NCI-H460 (cell line): ENCODE measurements at places on chromosomes 3 and 15.

DNA sequence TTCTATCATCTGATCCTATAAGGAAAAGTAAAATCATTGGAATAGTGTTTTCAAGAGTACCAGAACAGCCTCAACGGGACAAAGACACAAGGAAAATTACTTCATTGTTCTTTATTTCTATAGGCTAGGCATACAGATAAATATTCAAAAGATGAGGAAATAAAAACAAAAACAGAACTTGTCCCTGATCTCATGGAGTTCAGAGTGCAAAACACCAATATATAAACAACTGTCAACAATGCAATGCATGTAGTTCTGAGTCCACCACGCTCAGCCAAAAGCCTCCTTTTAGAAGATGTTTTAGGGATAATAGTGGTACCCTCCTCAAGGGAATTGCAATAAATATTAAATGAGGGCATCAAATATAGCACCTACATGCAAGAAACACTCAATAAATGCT is 4.6 kb upstream of the SLC4A7 start:
- DNase-seq, result no peak

DNA sequence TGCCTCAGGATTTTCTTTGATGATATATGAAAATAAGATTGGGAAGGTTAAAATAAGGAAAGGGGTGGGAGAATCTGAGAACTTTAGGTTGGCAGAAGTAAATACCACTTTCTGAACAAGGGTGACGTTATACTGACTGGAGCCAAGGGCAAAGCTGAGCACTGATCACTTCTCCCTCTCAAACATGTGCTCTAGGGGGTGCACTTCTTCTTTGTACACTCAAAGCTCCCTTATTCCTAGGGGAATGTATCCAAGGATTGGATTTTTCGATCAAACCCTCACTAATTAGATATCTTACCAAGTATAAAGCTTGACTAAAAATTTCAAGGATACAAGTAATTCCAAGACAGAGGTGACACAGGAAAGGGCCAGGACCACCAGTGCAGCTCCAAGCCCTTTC is 243.9 kb upstream of the UMPS start:
- DNase-seq, result no peak

- no peak for DNase-seq
Measured at GRCh38 chr3:178537122-178537705, 978 bp downstream of the KCNMB2 start.

DNA sequence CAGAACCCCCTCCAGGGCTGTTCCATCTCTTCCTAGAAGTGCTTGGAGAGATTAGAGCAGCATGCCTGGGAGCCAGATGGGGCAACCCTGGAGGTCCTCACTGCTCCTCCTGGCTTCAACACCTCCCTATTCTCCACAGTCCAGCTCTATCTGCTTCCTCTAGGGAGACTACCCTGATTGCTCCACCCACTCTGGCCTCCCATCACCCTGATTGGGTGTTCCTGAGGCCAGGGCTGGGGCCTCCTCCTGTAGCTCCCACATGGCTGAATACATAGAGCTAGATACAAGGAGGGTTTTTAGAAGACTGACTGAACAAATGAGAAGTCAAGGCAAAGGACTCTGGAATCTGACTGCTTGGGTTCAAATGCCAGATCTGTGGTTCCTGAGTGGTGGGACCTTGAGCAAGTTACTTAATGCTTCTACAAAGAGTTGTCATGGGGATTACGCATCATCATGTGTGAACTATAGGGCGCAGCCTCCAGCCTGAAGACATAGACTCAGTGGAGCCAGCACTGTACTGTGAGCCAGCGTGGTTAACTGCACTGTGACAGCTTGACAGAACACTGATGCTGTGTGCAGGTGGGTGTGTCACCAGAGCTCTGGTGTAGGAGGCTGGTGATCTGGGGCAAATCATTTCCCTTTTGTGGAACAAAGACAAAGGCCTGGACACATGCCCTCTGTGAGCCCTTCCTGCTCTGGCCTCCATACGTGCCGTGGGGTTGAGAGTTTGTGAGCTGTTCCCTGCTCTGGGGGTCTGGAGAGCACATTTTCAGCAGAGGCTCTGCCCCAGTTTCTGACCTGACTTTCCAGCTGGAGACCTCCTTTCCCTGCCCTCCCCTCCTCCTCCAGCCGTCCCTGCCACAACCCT is 74.8 kb downstream of the SCN5A start:
- no peak for DNase-seq

DNA sequence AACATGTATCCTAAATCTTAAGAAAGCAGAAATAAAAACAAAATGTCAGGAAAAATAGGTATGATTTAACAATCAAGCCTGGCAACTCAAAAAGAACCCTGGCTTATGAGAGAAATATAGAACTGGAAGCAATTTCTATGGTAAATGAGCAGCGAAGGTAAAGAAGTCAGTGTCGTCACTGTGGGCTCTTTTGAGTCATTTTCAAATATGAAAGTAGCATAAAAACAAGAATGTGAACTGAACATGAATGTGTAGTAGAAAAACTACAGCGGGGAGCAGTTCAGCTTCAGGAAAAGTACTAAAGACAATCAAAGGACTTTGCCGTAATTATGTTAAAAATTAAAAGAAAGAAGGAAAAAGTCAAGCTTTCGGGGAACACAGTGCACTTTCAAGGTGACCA is 17.5 kb downstream of the LSG1 start:
- DNase-seq, result no peak

GRCh38 chr15:52261498-52262242 is 33.9 kb downstream of the MYO5C start:
- DNase-seq, result peak; percentile 64

- no peak for DNase-seq
Measured at GRCh38 chr3:17942856-17943255, 200.4 kb upstream of the TBC1D5 start.

DNA sequence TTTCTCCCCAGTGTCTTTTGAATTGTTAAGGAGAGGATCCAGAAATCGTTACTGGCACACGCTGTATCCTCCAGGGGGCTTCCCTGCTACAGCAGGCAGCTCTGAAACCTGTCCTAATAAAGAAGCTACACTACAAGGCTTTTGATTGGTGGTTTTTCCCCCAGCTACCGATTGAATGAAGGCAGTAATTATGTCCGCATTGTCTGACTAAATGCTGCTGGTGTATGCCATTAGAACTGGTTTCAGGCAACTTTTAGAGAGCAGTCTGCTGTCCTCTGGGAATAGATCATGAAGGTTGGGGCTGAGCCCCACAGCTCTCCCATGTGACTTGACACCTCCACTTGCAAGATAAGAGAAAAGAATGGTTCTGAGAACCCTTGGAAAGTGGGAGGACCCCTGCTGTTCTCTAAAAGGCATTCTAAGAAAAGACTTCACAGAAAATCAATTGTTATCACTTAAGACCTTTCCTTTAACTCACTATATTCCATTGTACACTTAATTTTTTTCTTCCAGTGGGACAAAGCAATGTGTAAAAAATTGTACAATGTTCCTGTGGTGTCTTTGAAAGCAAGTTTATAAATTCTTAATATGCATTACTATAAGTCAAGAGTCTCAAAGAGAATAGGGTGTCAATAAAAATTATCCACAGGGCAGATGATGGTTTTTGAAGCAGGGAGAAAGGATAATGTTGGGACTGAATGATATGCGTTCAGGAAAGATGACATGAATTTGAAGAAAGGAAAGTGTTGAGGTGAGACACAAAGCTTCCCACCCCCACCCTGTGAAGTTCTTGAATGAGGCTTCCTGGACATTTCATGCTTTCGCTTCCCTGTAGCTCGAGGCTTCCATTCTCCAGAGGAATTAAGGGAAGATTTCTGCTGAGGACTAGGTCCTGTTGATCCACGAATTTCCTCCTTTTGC is 53.0 kb upstream of the DAZL start:
- no peak for DNase-seq
